Liver (tissue), 10 donors: ENCODE measurements at places on chromosomes 2 and 18. TPM values are rescaled to one million over a fixed set of nuclear protein-coding genes. Genes with fewer than 3 reads are reported as not detected.

DNA sequence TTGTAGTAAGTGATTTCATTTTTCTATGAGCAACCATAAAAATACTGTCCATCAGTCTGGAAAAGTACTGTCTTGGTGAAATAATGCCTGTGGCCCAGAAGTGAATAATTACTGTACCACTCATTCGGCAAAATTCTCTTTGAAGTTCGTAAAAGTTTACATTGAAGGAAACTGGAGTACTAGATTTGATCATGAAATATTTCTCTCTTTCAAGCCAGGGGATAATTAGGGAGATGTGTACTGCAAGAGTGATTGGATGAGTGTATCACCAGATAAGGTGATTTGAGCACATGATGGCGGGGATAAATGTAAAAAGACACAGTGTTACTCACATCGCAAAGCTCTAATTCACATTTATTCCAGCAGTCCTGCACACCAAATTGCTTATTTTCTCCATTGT, 883.2 kb upstream of the PIK3C3 start:
- DNase-seq = no peak

DNA sequence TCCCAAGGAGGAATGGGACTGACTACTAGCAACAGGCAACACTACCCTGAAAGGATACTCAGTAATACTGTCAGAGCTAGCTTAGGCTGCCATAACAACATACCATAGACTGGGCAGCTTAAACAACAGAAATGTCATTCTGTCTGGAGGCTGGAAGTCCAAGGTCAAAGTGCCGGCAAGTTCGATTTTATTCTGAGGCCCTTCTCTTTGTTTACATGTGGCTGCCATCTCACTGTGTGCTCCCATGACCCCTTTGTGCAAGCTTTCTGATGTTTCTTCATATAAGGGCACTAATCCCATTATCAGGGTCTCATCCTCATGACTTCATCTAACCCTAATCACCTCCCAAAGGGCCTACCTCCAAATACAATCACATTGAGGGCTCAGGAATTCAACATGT, 30.7 kb upstream of the SCG2 start:
- no peak for DNase-seq

- DNase-seq = no peak
These were observed 399.8 kb downstream of the CDH7 start for GRCh38 chr18:66150650-66151049.

GRCh38 chr2:157662401-157662800, 33.7 kb upstream of the ACVR1C start:
- no peak for DNase-seq

DNA sequence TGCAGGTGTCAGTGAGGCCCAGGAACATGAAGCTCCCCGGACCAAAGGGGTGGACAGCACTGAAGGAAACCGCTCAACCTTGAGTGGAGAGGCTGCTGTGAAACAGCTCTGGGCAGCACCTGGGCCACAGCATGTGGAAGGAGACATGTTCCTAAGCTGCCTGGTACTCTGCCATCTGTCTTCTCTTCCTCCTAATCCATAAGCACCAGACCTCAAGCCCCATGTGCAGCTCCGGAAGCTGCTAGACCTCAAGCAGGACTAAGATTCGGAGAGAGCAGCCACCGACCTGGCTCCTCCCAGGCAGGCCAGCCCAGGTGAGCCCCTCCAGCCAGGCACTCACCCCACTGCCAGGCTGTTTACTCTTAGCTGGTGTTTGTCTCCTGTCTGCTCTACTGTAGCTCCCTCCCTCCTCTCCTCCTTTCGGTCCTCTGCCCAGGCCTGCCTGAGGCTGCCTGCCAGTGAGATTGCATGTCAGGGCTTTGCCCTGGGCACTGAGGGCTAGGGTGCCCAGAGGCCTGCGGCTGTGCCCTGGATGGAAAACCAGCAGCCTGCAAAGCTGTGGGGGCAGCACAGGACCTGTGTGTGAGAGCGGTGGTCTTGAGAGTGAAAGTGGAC, 53.7 kb downstream of the BCL11A start:
- no peak for DNase-seq

DNA sequence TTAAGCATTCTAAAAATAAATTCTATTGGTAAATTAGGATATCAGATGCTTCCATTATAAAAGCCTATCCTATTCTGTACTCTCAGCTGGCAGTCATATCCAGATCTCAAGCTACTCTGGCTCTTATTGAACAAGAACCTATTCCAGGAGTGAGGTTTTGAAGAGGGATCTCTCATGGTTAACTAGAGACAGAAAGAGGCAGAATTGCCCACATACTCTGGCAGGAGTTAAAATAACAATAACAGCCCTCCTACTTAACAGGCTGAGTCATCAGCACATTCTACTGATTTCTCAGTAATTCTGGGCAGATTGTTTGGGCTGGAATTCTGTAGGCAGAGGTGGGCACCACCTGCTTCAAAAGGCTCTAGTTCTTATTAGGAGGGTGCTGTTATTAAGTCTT, 142.0 kb upstream of the UNC80 start:
- DNase-seq = no peak

DNA sequence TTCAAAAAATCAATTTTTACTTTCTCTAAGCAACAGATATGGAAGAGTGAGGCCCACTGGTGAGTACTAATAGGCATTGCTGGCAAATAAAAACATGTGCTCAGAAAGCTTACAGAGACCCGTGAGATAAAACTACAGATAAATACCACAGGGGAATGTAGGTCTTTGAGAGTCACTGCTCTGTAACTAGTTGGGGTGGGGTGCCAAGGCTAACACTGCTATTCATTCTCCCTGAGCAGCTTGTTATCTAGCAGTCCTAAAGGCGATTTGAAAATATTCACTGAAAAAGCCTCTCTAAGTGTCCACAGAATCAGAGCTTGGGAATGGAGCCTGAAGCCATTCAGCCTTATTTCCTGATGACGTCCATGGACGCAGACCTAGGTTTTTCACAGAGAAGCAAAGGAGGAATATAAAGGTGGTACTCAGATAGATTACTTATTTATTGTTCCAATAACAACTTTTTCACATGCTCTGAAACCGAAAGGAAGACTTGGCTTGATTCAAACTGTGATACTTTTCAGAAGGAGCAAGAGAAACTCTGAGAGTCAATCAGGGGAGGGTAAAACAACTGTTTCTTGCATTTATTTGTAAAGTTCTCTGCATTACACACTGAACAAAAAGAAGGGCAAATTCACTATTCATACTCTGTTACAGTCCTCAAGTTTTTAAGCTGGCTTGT, 188.4 kb downstream of the PPP1R1C start:
- DNase-seq = no peak

GRCh38 chr2:234425639-234426603, 71.0 kb downstream of the ARL4C start:
- DNase-seq = no peak

GRCh38 chr18:13435586-13436333, 217.2 kb downstream of the LDLRAD4 start:
- no peak for DNase-seq

GRCh38 chr2:8252997-8253694, 428.7 kb upstream of the ID2 start:
- DNase-seq = no peak

- no peak for DNase-seq
These were observed 269.7 kb upstream of the THSD7B start for GRCh38 chr2:136495636-136496035.

DNA sequence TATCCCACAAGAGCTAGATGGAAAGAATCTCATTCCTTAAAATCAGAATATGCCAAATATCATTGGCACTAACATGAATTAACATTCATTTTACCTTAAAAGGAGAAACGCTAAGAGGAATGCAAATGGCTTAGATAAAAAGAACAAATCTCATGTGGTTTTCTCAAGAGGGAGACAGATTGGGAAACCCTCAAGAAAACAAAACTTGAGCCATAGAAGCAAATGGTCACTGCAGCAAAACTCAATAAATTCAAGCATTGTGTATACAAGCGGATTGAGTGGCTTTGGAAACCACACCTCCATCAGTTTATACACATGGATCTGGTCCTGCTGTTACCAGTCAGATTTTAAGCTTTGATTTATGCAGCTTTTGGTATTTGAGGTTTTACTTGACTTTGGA, 1331.8 kb upstream of the ZEB2 start:
- no peak for DNase-seq

GRCh38 chr2:199646439-199646838, 188.7 kb upstream of the SATB2 start:
- DNase-seq = no peak

GRCh38 chr2:63837036-63837594, 4.6 kb upstream of the UGP2 start:
- no peak for DNase-seq

- DNase-seq = no peak
These were observed 27.3 kb downstream of the IGFBP2 start for GRCh38 chr2:216660496-216660895.

DNA sequence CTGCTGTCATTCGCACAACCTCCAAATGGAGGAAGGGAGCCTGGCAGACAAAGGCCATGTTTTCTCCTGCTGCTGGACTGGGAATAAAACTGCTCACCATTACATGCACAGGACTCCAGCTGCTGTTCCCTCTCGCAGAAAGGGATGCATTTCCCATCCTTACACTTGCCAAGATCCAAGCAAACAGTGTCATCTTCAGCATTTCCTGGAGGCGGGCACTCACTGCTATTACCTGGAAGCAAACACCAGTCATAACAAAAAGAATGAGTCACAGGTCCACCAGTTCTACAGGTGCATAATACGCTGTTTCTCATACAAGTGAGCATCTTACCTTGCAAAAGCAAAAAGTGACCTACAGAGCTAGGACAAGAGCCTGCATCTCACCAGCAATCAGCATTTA, 22.7 kb downstream of the IAH1 start:
- no peak for DNase-seq

- DNase-seq = no peak
These were observed 117.8 kb downstream of the WDSUB1 start for GRCh38 chr2:159168707-159169106.

DNA sequence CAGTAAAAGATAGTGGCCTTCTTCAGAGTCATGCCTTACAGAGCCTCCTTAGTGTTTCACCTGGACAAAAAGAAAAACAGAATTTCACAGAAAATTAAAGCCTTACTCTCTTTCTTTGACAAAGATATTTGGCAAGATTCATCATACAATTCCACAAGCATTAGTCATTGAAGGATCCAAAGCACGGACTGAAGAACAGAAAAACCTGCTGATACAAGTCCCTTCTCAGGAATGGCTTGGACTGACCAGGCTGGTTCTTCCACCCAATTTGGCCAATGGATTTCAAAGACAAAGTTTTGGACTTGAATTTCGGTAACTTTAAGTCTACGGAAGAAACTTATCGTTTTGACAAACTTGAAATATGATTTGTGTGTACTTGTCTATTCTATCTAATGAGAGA, 39.1 kb upstream of the GALNT3 start:
- no peak for DNase-seq

DNA sequence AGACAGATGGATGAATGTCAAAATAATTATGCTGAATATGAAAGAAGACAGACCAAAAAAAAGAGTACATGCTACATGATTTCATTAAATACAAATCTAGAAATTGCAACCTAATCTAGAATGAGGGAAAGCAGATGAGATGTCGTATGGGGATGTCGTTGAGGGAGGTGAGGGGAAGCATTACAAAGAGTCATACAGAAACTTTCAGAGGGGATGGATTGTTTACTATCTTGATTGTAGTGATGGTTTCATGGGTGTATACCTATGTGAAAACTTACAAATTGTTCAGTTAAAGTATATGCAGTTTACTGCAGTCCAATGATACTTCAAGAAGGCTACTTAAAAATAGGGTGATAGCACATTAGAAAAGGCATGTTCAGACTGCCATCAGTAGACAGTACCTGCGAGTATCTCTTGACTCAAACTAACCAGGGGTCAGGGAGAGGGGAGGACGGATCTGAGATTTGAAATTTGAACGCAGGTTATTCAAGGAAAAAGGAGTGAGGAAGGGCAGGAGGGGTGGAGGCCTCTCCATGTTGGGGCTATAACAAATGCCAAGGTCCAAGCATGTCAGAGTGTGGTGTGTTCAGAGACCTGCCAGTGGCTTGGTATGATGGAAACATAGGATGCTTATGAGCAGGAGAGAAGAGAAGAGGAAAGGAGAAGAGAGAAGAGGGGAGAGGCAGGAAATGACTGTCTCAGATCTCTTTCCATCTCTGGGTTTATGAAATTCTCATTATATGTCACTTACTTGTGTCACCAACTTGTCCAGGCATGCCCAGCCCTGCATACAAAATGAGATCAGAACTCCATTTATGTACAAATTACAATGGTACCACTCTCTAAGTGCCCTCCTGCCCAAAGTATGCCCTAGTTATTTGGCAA, 257.3 kb upstream of the CXCR4 start:
- no peak for DNase-seq

- no peak for DNase-seq
These were observed 45.8 kb downstream of the PSMG2 start for GRCh38 chr18:12748671-12749070.

- DNase-seq = no peak
These were observed 1241.1 kb upstream of the ZEB2 start for GRCh38 chr2:145760781-145761649.

DNA sequence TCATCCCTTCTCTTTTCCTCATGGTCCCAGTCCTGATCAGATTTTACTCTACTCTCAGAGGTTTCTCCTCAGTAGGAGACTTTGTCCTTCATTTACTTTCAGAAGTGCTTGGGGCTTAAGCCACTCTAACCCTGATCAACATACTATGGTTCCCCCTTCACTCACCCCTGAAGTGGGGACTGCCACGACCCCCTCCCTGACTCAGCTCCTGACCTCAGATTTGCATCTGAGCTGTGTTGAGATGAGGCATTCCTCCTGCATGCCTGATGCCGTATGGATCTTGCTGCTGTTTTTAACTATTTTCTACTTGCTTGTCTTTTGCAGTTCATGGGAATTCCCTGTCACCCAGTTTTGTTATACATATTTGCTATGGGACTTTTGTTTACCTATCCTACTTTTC, 306.7 kb upstream of the CHST9 start:
- DNase-seq = no peak

DNA sequence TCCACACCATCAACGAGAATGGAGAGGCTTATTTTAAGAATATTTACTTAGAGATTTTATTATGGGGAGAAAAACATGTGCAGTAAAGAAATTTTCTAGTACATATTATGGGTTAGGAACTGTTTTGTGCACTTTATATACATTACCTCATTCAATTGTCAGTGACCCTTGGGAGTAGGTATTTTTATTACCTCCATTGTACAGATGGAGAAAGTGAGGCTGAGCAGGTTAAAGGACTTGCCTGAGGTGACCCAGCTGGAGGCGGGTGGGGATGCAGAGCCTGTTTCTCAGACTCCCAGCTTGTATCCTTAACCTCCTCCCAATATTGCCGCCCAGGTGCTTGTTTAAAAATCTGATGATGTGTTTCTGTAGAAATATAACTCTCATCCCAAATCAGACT, 356.7 kb downstream of the HRH4 start:
- no peak for DNase-seq

GRCh38 chr2:42875880-42876279, 83.5 kb upstream of the HAAO start:
- no peak for DNase-seq

Gene TMEM169
- polyA plus RNA-seq = 0.85 TPM

Gene CCDC93
- polyA plus RNA-seq = 4.0 TPM

Gene SOX11
- polyA plus RNA-seq = not detected

Gene GALNT14
- 0.86 TPM for polyA plus RNA-seq

Gene CNGA3
- polyA plus RNA-seq = not detected
